Endothelial cell (in vitro differentiated cells): ENCODE measurements at places on chromosomes 3 and 15.

DNA sequence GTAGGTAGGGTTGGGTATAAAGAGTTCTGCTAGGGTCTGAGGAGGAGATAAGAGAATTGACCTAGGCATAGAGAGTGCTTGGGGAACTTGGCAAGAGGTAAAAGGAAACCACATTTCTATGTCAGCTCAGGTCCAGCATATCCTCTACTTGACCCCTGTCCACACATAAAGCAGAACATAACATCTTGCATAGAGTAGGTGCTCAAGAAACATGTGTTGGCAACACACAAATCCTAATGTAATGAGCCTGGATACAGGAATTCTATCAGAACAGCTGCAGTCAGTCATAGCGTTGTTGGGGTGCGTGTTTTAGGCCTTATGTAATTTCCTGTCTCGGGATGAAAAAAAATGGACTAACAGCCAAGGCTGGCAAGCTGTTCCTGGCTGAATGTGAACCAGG lies 35.0 kb upstream of the PLCL2 start:
- no peak for DNase-seq

- DNase-seq: no peak
Measured at GRCh38 chr3:113753376-113753985, 6.6 kb downstream of the ATP6V1A start.

GRCh38 chr15:51322621-51323296 lies 15.6 kb downstream of the CYP19A1 start:
- DNase-seq: no peak

GRCh38 chr3:65144791-65145351 lies 457.1 kb upstream of the ADAMTS9 start:
- DNase-seq: no peak

DNA sequence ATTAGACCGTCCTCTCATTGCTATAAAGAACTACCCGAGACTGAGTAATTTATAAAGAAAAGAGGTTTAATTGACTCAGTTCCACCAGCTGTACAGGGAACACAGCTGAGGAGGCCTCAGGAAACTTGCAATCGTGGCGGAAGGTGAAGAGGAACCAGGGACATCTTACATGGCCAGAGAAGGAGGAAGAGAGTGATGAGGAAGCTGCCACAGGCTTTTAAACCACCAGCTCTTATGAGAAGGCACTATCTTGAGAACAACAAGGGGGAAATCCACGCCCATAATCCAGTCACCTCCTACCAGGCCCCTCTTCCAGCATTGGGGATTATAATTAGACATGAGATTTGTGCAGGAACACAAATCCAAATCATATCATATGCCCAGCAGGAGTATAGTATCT lies 138.5 kb downstream of the ALCAM start:
- no peak for DNase-seq
